ENCODE measurements at places on chromosomes 1 and 21. TPM values are rescaled to one million over a fixed set of nuclear protein-coding genes. Genes with fewer than 3 reads are reported as not detected.

PIGR gene
- 1.6 TPM for total RNA-seq

ZSWIM5 gene
- total RNA-seq = 0.68 TPM

HPDL gene
- total RNA-seq = 45.6 TPM

SPRR1B gene
- total RNA-seq = not detected

KRTAP10-10 gene
- total RNA-seq = not detected

DMBX1 gene
- not detected for total RNA-seq

SLC1A7 gene
- not detected for total RNA-seq

ANGPTL3 gene
- not detected for total RNA-seq

DCST2 gene
- not detected for total RNA-seq

YIPF1 gene
- total RNA-seq = 12.5 TPM

LRRC38 gene
- not detected for total RNA-seq

TLR5 gene
- total RNA-seq = 0.05 TPM

LCE1E gene
- not detected for total RNA-seq

S100A16 gene
- 0.24 TPM for total RNA-seq

FAM229A gene
- 2.7 TPM for total RNA-seq

ERICH3 gene
- not detected for total RNA-seq

AADACL3 gene
- not detected for total RNA-seq

LCE3E gene
- not detected for total RNA-seq

SNRPE gene
- 395 TPM for total RNA-seq

PINK1 gene
- total RNA-seq = 2.2 TPM

MAP10 gene
- 0.71 TPM for total RNA-seq

PRR9 gene
- total RNA-seq = not detected

LDLRAD1 gene
- not detected for total RNA-seq

KISS1 gene
- total RNA-seq = not detected

IL22RA1 gene
- total RNA-seq = not detected

CEP85 gene
- total RNA-seq = 25.5 TPM

UBE2U gene
- total RNA-seq = not detected

STUM gene
- not detected for total RNA-seq

SPSB1 gene
- 3.0 TPM for total RNA-seq

Data from activated T-cell treated with anti-CD3 and anti-CD28 coated beads, Interleukin-2, amount 50 U/mL, for 4 hours (primary cell).